Tongue (tissue), 3 donors: ENCODE measurements at places on chromosomes 1 and 21.

DNA sequence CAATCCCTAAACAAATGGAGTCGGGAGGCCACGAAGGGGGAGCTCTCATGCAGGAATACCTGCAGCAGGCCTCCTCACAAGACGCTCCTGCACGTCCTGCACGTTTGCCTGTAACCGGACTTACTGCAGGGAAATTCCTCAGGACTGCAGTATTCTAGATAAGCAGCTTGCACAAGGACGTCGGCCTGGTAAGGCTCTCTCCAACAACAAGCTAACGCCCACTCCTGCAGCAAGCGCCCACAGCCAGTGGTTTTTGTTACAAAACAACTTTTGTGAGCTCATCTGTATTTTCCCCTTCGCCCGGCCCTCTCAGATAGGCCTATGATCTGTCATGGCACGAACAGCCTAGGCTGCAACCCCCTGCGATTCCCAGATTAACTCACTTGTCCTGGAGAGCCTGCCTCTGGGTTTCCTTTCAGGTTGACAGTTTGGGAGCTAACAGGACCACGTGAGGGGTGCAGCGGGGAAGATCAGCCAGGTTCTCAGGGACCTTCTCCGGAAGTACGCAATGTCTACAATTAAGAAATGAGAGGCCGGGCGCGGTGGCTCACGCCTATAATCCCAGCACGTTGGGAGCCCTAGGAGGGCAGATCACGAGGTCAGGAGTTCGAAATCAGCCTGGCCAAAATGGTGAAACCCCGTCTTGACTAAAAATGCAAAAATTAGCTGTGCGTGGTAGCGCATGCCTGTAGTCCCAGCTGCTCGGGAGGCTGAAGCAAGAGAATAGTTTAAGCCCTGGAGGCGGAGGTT lies 921 bp upstream of the MIB2 start:
- peak; percentile 48 for DNase-seq

DNA sequence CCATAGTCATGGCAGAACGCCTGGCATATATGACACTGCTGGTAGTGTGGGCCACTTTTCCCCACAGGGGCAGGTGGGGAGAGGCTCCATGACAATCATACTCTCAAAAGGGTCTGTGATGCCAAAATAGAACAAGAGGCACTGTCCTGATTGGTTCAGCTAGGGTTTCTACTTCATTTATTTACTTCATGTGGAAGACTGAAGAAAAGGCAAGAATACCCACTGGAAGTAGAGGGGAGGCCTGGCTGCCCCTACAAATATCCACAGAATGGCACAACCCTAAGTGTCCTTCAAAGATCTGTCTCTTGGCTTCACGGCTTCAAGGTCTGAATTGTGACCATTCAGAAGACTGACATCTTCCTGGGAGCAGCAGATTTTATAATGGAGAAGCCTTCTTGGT lies 4.5 kb upstream of the SFT2D2 start:
- no peak for DNase-seq

DNA sequence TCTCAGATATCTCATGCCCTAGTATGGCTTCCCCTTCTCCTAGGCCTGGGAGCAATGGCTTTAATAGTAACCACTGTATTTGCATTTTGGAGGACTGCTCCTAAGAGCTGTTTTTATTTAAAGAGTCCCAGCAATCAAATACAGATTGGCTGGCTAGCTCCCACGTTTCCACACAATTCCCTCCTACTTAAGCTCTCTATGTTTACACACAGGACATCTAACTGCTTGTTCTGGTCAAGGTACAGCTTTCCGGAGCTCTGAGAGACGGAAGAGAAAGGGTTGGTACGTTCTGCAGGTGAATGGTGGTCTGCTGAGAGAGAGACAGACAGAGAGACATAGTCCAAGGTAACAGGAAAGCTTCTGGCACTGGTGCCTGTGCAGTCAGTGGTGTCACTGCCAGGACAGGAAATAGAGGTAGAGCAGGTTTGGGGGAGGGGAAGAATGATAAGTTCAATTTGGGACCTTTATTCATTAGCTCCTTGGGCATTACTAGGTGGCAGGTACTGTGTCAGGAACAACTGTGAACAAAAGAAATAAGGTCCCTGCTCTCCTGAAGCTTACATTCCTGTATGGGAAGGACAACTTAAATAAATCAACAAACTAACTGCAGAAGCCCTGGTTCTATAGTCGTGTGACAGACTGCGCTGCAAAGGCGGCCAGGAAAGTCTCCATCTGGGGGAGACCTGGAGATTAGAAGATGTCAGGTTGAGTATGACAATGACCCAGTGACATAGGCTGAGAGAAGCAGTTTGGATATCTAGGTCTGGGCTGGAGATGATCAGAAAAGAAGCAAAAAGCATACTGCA lies 1.2 kb upstream of the SLC25A33 start:
- DNase-seq: peak; percentile 17

GRCh38 chr21:38810034-38810825 lies 4.5 kb downstream of the ETS2 start:
- DNase-seq: no peak

- no peak for DNase-seq
Measured at GRCh38 chr1:167488786-167489185, 29.5 kb downstream of the CD247 start.

GRCh38 chr1:223702735-223703667 lies 9.3 kb upstream of the CAPN2 start:
- DNase-seq: no peak

GRCh38 chr1:119531606-119532323 lies 24.8 kb downstream of the HSD3B1 start:
- no peak for DNase-seq

DNA sequence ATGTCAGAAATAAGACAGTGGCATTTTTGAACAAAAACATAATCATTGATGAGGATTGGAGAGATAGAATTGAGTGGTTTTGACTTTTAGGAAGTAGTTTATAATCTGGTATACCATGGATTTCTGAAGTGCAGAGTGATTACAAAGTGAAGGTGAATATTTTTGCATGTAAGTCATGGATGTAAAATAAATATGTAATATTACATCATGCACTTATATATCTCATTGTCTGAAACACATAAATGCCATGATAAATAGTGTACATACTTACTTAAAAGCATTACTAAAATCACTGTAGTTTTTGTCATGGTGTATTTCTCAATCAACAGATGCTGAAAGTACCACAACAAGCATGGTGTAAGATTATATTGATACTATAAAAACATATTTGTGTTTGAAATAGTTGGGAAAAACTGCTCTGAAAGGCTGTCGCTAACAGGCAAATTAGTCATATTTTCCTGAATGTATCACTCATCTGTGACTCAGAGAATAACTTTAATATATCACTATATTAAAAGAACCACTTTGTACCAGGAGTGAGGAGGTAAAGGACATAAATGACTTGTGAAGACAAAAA lies 24.8 kb upstream of the RGS18 start:
- DNase-seq: no peak

DNA sequence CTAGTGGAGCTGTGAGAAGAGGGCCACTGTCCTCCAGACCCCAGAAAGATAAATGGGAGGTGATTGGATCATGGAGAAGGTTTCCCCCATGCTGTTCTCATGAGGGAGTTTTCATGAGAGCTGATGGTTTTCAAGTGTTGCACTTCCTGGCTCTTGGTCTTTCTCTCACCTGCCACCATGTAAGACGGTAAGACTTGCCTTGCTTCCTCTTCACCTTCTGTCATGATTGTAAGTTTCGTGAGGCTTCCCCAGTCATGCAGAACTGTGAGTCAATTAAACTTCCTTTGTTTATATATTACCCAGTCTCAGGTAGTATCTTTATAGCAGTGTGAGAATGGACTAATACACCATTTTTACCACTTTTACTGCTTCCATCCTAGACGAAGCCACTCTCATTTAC lies 27.6 kb downstream of the GPR88 start:
- no peak for DNase-seq
